ENCODE measurements at places on chromosomes 12 and 14.

GRCh38 chr12:6167327-6168280 lies 32.6 kb upstream of the CD9 start:
- DNase-seq, result no peak

DNA sequence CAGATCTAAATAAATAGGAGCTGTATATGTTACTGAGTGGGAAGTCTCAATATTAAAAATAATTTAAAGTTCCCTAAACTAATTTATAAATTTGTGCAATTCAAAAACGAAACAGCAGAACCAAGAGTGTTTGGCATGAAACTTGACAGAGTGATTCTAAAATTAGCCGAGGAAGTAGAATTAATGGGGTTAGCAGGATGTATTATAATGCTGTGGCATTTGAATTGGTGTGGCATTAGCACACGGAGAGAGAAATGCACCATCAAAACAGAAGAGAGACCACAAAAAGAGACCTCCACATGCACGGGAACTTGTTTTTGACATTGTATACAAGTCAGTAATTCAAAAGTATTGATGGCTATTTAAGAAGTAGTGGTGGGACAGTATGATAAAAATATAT lies 366.0 kb upstream of the RGS6 start:
- DNase-seq, result no peak

- DNase-seq, result no peak
Observed at GRCh38 chr12:23063206-23063605, 438.2 kb downstream of the ETNK1 start.

GRCh38 chr12:64083285-64084210 lies 138.5 kb downstream of the KICS2 start:
- no peak for DNase-seq

- no peak for DNase-seq
Observed at GRCh38 chr12:92547420-92547819, 155.4 kb upstream of the PLEKHG7 start.

GRCh38 chr14:85934123-85934885 lies 404.4 kb downstream of the FLRT2 start:
- peak; percentile 62 for DNase-seq

Data from T-cell (primary cell).